ENCODE measurements at places on chromosomes 1 and 21. TPM values are rescaled to one million over a fixed set of nuclear protein-coding genes. Genes with fewer than 3 reads are reported as not detected.

The LCE5A gene
- not detected for total RNA-seq

The ERO1B gene
- 14.7 TPM for total RNA-seq

The SPRR2F gene
- total RNA-seq: not detected

The STRIP1 gene
- total RNA-seq: 139 TPM

DNA sequence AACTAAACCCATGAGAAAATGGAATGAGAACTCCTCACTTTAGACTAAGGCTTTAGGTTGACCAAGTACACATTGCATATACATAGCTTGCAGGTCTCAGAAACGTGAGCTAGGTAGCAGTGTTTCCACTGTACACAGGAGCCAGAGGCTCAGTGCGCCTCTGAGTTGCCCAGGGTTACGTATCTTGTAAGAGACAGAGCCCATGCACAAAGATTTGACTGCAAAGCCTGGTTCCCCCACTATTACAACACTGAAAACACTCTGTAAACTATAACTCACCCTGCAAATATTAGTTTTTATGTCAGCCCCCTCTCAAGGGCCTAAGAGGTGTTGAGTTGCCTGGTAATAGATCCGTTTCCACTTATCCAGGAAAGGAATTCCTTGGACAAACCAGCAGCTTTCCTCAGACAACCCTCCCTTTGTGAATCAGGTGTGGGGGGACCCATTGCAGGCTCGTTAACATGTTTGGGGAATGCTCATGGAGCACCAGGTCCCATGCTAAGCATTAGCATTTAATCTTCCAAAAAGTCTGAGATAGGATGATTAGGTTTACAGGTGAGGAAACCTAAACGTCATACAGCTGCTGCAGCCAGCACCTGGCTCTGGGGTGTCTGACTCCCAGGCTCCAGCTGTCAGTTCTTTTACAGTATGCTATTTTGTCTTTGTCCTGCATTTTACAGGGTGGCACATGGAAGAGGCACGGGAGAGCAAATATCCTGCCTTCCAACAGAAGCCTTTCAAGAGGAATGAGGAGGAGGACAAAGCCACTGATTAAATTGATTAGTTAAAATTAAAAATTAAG is 25.7 kb downstream of the TENT5C start:
- H3K27me3 ChIP-seq: no peaks in the 10 kb centered on the region
- no peak for DNase-seq
- H3K27ac ChIP-seq: no peak overlapping the region

GRCh38 chr1:156295391-156295947 is at the start of gene GLMP:
TSS of gene GLMP (minus strand) at chr1:156295679. CDS start at chr1:156295645, 34 bp downstream.
- no peaks in the 10 kb centered on the region for H3K27me3 ChIP-seq
- H3K36me3 ChIP-seq: no peaks in the 10 kb centered on the region
- H3K4me1 ChIP-seq: peaks cover 24% of the 10 kb centered on the region
- H3K27ac ChIP-seq: no peak within 1 kb of the TSS

- H3K4me3 ChIP-seq: no peak overlapping the region
- no peak for DNase-seq
- no peak overlapping the region for H3K27ac ChIP-seq
- H3K4me1 ChIP-seq: no peaks in the 10 kb centered on the region
- H3K36me3 ChIP-seq: peaks cover 24% of the 10 kb centered on the region
Observed at GRCh38 chr1:108634521-108634920, 26.4 kb downstream of the HENMT1 start.

DNA sequence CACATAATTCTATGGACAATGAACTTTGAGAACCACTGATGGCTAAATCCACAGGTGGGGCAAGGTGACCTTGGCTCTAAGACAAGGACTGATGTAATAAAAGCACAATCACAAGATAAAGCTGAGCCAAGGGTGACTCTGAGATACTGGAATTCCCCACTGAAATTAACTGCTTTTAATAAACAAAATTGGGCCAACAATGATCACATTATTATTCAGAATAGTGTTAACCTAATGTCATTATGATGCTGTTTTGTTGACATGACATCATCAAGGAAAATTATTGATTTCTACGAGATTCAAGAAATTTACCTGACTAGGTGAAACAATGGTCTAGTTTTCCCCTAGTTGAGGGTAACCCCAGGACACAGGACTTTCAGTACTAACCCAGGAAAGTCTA is 273.7 kb upstream of the NFIA start:
- peaks cover 2% of the 10 kb centered on the region for H3K27me3 ChIP-seq
- H3K4me3 ChIP-seq: no peak overlapping the region
- no peak overlapping the region for H3K27ac ChIP-seq
- no peak for DNase-seq

GRCh38 chr21:31159808-31160207 is 121.5 kb upstream of the KRTAP19-8 start:
- H3K4me3 ChIP-seq: no peak overlapping the region
- no peak for DNase-seq
- no peaks in the 10 kb centered on the region for H3K27me3 ChIP-seq

DNA sequence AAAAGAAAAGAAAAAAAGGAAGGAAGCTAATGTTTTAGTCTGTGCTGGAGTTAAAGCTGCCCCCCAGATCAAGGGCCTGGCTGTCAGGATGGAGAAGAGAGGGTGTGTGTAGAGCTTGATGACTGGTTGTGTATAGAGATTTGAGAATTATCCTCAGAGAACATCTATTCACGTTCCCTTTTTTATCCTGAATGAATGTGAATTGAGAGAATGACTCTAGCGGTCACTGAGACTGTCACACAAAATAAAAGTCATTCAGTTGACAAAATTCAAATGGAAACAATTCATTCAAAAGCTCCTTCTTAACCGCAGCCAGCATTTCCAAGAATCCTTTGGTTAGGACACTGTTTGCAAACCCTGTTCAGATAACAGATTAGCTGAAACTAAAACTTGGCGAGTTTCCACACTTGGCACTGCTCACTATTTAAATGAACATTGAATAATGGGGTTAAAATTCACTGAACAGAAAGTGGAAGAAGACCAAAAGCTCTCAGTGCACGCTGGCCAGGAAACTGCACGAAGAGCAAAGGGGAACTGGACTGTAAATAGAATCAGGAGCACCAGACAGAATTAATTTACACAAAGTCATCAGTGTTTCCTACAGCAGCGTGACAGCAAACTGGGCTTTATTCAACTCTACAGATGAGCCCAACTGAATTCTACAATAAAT is 13.6 kb upstream of the FAM89A start:
- no peaks in the 10 kb centered on the region for H3K36me3 ChIP-seq
- peaks cover 3% of the 10 kb centered on the region for H3K4me1 ChIP-seq
- no peak overlapping the region for H3K4me3 ChIP-seq
- H3K27me3 ChIP-seq: no peaks in the 10 kb centered on the region

DNA sequence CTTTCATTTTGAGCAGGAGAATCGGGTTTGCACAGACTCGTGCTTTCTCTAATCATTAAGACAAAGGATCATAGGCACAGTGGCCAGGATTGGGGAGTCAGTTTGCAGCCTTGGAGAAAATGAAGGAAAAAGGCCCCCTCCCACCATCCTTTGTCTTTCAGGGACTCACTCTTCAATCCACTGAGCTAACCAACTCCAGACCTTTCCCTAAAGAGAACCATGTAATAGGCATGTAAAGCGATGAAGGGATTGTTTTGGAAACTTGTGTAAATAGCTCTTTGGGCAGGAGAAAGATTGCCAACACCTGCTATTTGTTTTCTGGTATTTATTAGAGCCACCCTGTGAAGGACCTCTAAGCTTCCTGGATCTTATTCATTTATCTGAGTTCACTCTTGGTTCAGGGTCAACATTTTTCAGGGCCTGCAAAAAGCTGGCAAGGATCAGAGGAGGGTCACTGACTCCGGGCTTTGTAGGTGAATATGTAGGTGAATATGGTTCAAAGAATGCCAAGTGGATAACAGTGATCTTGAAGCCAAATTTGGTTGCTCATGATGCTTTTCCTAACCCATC is 192.6 kb upstream of the FGGY start:
- H3K27me3 ChIP-seq: no peaks in the 10 kb centered on the region
- no peak overlapping the region for H3K27ac ChIP-seq
- no peak overlapping the region for H3K4me3 ChIP-seq
- no peaks in the 10 kb centered on the region for H3K36me3 ChIP-seq
- DNase-seq: no peak
- no peaks in the 10 kb centered on the region for H3K4me1 ChIP-seq

GRCh38 chr1:197234581-197234980 is 33.5 kb upstream of the CRB1 start:
- H3K36me3 ChIP-seq: no peaks in the 10 kb centered on the region
- H3K4me1 ChIP-seq: no peaks in the 10 kb centered on the region
- no peaks in the 10 kb centered on the region for H3K27me3 ChIP-seq

- H3K4me3 ChIP-seq: no peak overlapping the region
- no peak overlapping the region for H3K27ac ChIP-seq
- DNase-seq: no peak
Observed at GRCh38 chr1:245768596-245768995, 613.8 kb downstream of the KIF26B start.
